ENCODE measurements at places on chromosomes 12 and 14. TPM values are rescaled to one million over a fixed set of nuclear protein-coding genes. Genes with fewer than 3 reads are reported as not detected.

KLRG1 gene
- 1.1 TPM for total RNA-seq

RIPK3 gene
- total RNA-seq = 3.7 TPM

GLT1D1 gene
- total RNA-seq = not detected

OVCH1 gene
- 0.98 TPM for total RNA-seq

MANSC4 gene
- not detected for total RNA-seq

TAS2R9 gene
- not detected for total RNA-seq

PEBP1 gene
- 132 TPM for total RNA-seq

RGS6 gene
- not detected for total RNA-seq

FAM181A gene
- total RNA-seq = not detected

CLEC4A gene
- not detected for total RNA-seq

NDRG2 gene
- 1.1 TPM for total RNA-seq

PRH2 gene
- not detected for total RNA-seq

TPPP2 gene
- not detected for total RNA-seq

ASB2 gene
- not detected for total RNA-seq

RAPGEF3 gene
- total RNA-seq = 7.4 TPM

BCL7A gene
- 1.8 TPM for total RNA-seq

INHBC gene
- total RNA-seq = under 0.01 TPM

VRTN gene
- not detected for total RNA-seq

TMEM260 gene
- total RNA-seq = 10.7 TPM

ZNF705A gene
- not detected for total RNA-seq

ACOT4 gene
- 0.73 TPM for total RNA-seq

KRT5 gene
- total RNA-seq = 0.20 TPM

SYT1 gene
- total RNA-seq = 1.4 TPM

SLCO1B3 gene
- total RNA-seq = not detected

RPL10L gene
- not detected for total RNA-seq

OASL gene
- 0.73 TPM for total RNA-seq

FOXA1 gene
- total RNA-seq = not detected

C12orf50 gene
- not detected for total RNA-seq

PTPN21 gene
- total RNA-seq = 7.8 TPM

LRTM2 gene
- not detected for total RNA-seq

PLXNC1 gene
- 0.98 TPM for total RNA-seq

KLRC3 gene
- total RNA-seq = not detected

TGM1 gene
- 1.1 TPM for total RNA-seq

PLEK2 gene
- total RNA-seq = 1.8 TPM

OR10G2 gene
- not detected for total RNA-seq

TAS2R46 gene
- total RNA-seq = 2.2 TPM

DENND5B gene
- total RNA-seq = 8.8 TPM

SELPLG gene
- 0.98 TPM for total RNA-seq

OTOGL gene
- 0.20 TPM for total RNA-seq

RNASE7 gene
- not detected for total RNA-seq

GALNT6 gene
- 1.8 TPM for total RNA-seq

KRT83 gene
- total RNA-seq = not detected

CLEC4E gene
- not detected for total RNA-seq

KERA gene
- total RNA-seq = not detected

MTERF2 gene
- 5.1 TPM for total RNA-seq

SLC10A1 gene
- not detected for total RNA-seq

ASPG gene
- total RNA-seq = not detected

CCDC177 gene
- not detected for total RNA-seq

CHGA gene
- total RNA-seq = not detected

SLC6A15 gene
- total RNA-seq = 86.0 TPM

WNT5B gene
- total RNA-seq = 56.6 TPM

PLA2G1B gene
- not detected for total RNA-seq

GPX2 gene
- not detected for total RNA-seq

HPD gene
- 1.5 TPM for total RNA-seq

All from subcutaneous preadipocyte (primary cell).